ENCODE measurements at places on chromosomes 13 and 19. TPM values are rescaled to one million over a fixed set of nuclear protein-coding genes. Genes with fewer than 3 reads are reported as not detected.

DNA sequence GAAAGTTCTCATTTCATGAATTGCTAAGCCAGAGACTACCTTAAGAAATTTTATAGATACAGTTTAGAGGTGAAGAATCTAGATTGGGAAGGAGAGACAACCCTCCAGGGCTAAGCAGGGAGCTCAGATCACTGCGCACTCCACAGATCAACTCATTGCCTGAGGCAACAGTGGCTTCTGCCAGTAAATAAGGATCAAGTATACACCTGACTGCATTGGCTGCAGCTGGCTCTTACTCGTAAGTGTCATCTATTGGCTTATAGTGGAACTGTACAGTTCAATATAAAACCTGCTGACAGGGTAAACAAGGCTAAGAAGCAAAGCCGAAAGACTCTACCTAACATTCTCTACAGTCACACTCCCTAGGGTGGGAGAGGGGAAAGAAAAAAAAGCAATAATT, 18.0 kb upstream of the C1QTNF9B start:
- DNase-seq = no peak

DNA sequence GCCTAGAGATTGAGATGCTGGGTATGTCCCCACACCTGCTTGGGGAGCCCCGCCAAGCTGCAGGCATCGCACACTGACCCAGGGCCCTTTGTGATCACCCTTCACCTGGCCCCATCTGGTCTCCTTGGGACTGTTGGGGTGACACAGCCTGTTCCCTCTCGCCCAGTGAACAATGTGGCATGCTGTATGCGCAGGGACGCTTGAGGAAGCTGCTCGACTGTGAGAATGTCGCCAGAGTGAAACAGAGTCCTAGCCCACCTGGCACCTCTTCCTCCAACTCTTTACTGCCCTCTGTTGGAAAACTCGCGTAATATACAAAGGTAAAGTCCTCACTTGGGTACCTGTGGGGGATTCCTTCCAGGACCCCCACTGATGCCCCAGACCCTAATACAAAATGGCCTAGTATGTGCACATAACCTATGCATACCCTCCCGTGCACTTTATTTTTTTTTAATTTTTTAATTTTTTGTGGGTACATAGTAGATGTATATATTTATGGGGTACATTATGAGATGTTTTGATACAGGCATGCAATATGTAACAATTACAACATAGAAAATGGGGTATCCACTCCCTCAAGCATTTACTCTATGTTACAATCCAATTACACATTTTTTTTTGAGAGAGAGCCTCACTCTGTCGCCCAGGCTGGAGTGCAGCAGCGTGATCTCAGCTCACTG, 9.0 kb downstream of the BLOC1S3 start:
- DNase-seq = no peak

- no peak for DNase-seq
Measured at GRCh38 chr19:4521170-4521887, 3.0 kb upstream of the PLIN4 start.

DNA sequence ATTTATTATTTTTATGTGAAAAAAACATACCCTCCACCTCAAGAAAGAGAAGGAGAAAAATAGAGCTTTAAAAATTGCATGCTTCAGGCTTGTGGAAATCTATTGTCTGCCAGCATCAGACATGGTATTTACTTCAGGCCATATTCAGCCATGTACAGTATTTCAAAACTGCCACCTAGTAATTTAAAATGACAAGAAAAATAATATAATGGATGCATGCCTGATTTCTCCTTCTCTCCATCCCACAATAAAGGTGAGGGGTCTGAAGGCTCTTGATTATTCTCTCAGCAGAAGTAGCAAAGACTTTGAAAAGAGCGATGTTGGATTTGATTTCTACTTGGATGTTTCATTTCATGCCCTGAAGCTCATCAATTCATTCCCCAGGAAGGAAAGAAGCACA, 250.7 kb downstream of the TBC1D4 start:
- no peak for DNase-seq

GRCh38 chr19:18782559-18783225, 8.4 kb downstream of the COMP start:
- DNase-seq = no peak

Gene MAU2
- total RNA-seq = 15.3 TPM

Gene ZNF546
- 1.3 TPM for total RNA-seq

Gene EXOC3L2
- total RNA-seq = 0.27 TPM

All from foreskin keratinocyte (primary cell).